Activated T-cell treated with anti-CD3 and anti-CD28 coated beads, Interleukin-2, amount 50 U/mL, for 72 hours (primary cell): ENCODE measurements at places on chromosomes 4 and X. TPM values are rescaled to one million over a fixed set of nuclear protein-coding genes. Genes with fewer than 3 reads are reported as not detected.

DNA sequence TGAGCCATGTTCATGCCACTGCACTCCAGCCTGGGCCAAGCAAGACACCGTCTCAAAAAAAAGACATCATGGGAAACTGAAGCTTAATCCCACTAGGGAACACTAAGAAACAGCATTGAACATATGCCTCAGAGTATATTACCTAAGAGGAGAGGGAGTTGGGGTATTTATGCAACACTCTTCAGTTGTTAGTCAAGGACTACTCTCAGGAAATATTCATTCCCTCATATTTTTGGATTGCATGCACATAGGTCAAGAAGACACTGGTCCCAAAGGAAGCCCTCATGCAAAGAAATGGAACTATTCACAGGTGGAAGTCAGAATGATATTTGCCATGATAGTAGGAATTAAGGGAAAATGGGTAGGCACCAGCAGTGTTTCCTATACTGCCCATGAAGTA lies 22.8 kb upstream of the PAPSS1 start:
- no peak for DNase-seq
- H3K27ac ChIP-seq = no peak overlapping the region
- no peaks in the 10 kb centered on the region for H3K36me3 ChIP-seq
- no peaks in the 10 kb centered on the region for H3K27me3 ChIP-seq

- H3K4me3 ChIP-seq = no peak overlapping the region
- H3K27me3 ChIP-seq = peaks cover 2% of the 10 kb centered on the region
- no peaks in the 10 kb centered on the region for H3K4me1 ChIP-seq
- H3K36me3 ChIP-seq = no peaks in the 10 kb centered on the region
- no peak for DNase-seq
Measured at GRCh38 chr4:41814565-41814964, 66.0 kb upstream of the PHOX2B start.

- H3K4me1 ChIP-seq = peaks cover 11% of the 10 kb centered on the region
- no peaks in the 10 kb centered on the region for H3K27me3 ChIP-seq
Measured at GRCh38 chr4:6815029-6815836, 32.7 kb downstream of the KIAA0232 start.

GRCh38 chrX:120213438-120214265 lies 37.0 kb upstream of the ZBTB33 start:
- H3K4me1 ChIP-seq = no peaks in the 10 kb centered on the region
- peak overlapping the region; percentile 44 for H3K27ac ChIP-seq
- no peak overlapping the region for H3K4me3 ChIP-seq

DNA sequence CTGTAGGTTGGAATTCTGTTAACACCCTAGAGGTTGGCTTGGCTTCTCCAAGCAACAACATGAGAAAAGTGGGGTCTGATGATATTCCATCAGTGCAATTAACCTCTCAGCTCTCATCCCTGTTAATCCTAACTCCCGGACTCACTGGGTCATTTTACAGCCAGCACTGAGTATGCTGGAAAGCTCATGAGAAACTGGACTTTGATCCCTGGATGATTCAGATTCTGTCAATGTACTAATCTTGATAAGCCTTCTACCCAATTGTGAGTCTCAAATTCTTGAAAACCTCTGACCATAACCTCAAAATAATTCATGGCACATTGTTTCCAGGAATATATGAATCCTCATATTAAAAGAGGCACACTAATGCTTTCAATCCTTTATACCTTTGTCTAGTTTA lies 244.3 kb upstream of the DCAF8L1 start:
- H3K27me3 ChIP-seq = no peaks in the 10 kb centered on the region
- no peaks in the 10 kb centered on the region for H3K4me1 ChIP-seq
- H3K27ac ChIP-seq = no peak overlapping the region

- no peaks in the 10 kb centered on the region for H3K36me3 ChIP-seq
- peak; percentile 15 for DNase-seq
- H3K4me1 ChIP-seq = peaks cover 19% of the 10 kb centered on the region
- H3K27me3 ChIP-seq = peaks cover 2% of the 10 kb centered on the region
Measured at GRCh38 chrX:110087485-110088356, 84.8 kb downstream of the TMEM164 start.

- peak; percentile 44 for DNase-seq
- H3K36me3 ChIP-seq = peaks cover 17% of the 10 kb centered on the region
- H3K4me1 ChIP-seq = peaks cover 84% of the 10 kb centered on the region
- H3K27me3 ChIP-seq = no peaks in the 10 kb centered on the region
- peak overlapping the region; percentile 90 for H3K27ac ChIP-seq
Measured at GRCh38 chr4:153471698-153472093, 5.5 kb downstream of the TMEM131L start.

The NUDT10 gene
- 2.1 TPM for total RNA-seq

The ATRX gene
- total RNA-seq = 77.0 TPM

DNA sequence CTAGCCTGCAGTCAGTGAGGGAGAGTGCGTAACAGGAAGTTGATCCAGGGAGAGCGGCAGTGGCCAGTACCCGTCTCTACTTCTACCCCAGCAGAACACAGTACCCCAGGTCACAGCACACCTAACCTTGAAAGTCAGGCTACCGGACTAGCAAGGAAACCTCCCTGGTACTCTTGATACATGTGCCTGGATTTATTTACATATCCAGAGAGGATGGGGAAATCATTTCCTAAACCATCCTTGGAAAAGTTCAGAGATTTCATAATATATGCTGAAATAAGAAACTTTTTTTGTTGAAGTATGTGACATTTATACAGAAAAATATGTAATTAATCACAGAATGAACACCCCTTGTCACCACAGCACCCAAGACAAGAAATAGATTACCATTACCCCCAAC lies 24.5 kb downstream of the PRIMPOL start:
- H3K27me3 ChIP-seq = no peaks in the 10 kb centered on the region
- no peaks in the 10 kb centered on the region for H3K36me3 ChIP-seq
- no peak overlapping the region for H3K27ac ChIP-seq
- DNase-seq = no peak
- peaks cover 10% of the 10 kb centered on the region for H3K4me1 ChIP-seq

GRCh38 chrX:150372280-150372679 lies 9.2 kb downstream of the MAMLD1 start:
- no peak for DNase-seq
- no peaks in the 10 kb centered on the region for H3K4me1 ChIP-seq
- no peak overlapping the region for H3K4me3 ChIP-seq
- no peaks in the 10 kb centered on the region for H3K36me3 ChIP-seq
- H3K27me3 ChIP-seq = peaks cover 31% of the 10 kb centered on the region

The IL2RG gene
- total RNA-seq = 348 TPM

DNA sequence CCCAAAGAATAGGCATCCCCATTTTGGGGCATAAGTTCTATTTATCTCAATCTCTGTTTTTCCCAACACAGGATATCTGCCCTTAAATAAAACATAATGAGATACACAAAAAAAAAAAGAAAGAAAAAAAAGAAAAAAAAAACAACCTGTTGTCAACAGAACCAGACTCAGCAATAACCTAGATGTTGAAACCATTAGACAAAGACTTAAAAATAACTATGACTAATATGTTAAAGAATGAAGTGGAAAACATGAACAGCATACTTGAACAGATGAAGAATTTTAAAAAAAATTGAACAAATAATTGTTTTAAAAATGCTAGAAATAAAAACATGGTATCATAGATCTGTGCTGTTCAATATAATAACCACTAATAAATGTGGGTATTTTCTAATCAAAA lies 93.4 kb upstream of the RXFP1 start:
- H3K4me1 ChIP-seq = no peaks in the 10 kb centered on the region
- DNase-seq = no peak
- H3K27ac ChIP-seq = no peak overlapping the region
- H3K36me3 ChIP-seq = no peaks in the 10 kb centered on the region
- no peak overlapping the region for H3K4me3 ChIP-seq
- H3K27me3 ChIP-seq = no peaks in the 10 kb centered on the region

DNA sequence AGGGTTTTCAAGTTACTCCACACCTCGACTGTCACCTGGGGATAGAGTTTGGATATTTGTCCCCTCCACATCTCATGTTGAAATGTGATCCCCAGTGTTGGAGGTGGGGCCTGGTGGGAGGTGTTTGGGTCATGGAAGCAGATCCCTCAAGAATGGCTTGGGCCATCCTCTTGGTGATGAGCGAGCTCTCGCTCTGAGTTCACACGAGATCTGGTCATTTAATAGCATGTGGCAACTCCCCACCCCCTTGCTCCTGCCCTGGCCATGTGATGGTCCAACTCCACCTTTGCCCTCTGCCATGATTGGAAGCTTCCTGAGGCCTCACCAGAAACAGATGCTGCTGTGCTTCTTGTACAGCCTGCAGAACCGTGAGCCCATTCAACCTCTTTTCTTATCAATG lies 8.3 kb downstream of the CTAG1A start:
- H3K4me1 ChIP-seq = peaks cover 10% of the 10 kb centered on the region
- DNase-seq = no peak
- H3K4me3 ChIP-seq = no peak overlapping the region
- no peak overlapping the region for H3K27ac ChIP-seq

GRCh38 chr4:3701271-3701734 lies 64.9 kb upstream of the ADRA2C start:
- no peaks in the 10 kb centered on the region for H3K4me1 ChIP-seq
- DNase-seq = no peak
- H3K27ac ChIP-seq = no peak overlapping the region
- H3K4me3 ChIP-seq = no peak overlapping the region
- peaks cover 4% of the 10 kb centered on the region for H3K36me3 ChIP-seq

The DCX gene
- not detected for total RNA-seq

DNA sequence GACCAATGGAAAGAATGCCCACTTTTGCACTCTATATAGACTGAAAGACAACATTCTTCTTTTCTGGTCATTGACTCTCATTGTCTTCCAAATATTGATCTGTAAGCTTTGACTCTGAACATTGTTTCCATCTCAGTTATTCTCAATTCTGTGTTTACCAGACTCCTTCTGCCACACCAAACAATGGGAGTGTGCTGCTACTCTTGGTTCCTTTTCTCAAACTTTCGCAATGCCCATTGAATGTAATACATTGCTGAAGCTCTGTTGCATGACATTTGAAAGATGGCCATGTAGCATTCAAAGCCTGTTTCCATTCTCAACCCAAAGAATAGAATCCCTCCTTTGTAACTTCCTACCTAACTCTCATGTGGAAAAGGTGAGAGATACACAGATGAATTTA lies 136.2 kb downstream of the BTC start:
- no peak overlapping the region for H3K27ac ChIP-seq
- no peak overlapping the region for H3K4me3 ChIP-seq
- no peaks in the 10 kb centered on the region for H3K36me3 ChIP-seq
- no peaks in the 10 kb centered on the region for H3K27me3 ChIP-seq
- DNase-seq = no peak

The ZCCHC4 gene
- total RNA-seq = 14.1 TPM

DNA sequence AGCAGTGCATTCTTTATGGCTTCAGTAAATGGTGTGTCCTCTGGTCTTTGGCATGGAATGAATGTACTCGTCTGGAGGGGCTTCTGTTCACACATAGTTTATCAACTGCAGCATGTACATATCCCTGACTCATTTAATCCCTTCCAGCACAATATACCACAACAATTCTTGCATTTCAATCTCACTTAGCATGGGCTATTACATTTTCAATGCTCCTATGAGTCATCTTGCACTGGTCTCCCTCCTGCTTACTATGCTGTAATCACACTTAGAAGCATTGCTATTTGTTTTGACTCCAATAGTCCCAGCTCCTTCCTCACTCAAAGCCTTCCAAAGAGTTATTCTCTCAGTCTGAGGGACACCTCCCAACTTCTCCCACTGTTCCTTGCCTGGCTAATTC lies 180.9 kb upstream of the NUDT10 start:
- H3K27me3 ChIP-seq = peaks cover 68% of the 10 kb centered on the region
- no peak for DNase-seq
- no peak overlapping the region for H3K27ac ChIP-seq
- H3K36me3 ChIP-seq = no peaks in the 10 kb centered on the region
- H3K4me3 ChIP-seq = no peak overlapping the region
- H3K4me1 ChIP-seq = peaks cover 7% of the 10 kb centered on the region

DNA sequence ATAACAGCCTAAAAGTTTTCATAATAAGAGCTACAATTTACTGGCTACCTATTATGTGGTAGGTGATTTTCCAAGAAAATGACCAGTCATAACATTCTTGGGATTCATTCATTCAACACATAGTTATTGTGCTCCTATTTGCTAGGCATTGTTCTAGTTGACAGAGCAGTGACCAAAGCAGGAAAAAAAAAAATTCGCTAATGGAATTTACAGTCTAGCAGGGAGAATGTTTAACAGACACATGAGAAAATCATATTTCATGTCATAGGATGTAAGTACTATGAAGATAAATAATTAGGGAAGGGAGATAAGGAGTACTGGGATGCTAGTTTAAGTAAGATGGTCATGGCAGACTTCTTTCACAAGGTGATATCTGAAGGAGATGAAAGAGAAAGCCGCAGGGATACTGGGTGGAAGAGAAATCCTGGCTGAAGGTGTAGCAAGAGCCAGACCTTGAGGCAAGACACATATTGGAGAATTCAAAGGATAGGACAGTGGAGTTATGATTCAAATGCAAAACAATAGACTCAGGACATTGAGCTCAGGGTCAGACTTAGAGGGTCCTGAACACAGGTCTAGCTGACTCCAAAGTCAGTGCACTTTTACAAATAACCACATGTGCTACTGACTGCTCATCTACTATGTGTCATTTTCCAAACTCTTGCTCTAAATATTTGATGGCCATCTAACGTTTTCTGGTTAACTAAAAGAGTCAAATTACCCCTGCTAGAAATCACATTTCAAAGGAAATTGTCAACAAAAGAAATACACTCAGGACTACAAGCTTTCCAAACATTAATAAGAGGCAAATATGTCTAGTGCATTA lies 20.4 kb downstream of the SPCS3 start:
- H3K4me1 ChIP-seq = no peaks in the 10 kb centered on the region
- no peak overlapping the region for H3K27ac ChIP-seq
- peaks cover 7% of the 10 kb centered on the region for H3K36me3 ChIP-seq
- H3K27me3 ChIP-seq = no peaks in the 10 kb centered on the region

The TECRL gene
- not detected for total RNA-seq

DNA sequence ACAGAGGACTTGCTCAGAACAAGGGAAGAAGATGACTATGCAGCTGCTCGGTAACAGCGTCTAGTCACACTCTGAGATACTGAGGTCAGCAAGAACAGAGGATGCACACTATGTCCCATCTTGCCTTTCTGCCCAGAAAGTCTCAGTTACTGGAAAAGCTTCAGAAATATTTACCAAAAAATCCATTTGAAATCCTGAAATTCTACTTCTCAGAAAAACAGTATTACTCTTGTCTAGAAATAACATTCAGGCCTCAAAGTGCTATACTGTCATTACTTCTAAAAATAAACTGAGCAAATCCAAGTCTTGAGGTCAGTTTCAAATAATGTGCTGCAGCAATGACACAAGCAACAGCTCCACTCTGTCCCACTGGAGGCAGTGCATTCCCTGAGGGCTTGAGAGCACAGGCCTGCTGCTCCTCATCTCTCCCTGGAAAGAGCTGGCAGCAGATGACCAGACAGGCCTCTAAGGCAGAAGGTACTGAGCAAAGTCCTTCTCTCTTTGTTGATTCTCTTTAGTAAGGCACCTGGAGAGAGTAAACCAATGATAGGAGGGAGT lies 76.9 kb downstream of the CAMK2D start:
- peak overlapping the region; percentile 75 for H3K27ac ChIP-seq
- DNase-seq = peak; percentile 58
- peak overlapping the region; percentile 63 for H3K4me3 ChIP-seq
- peaks cover 44% of the 10 kb centered on the region for H3K36me3 ChIP-seq

The SMARCA5 gene
- 59.1 TPM for total RNA-seq
